ENCODE measurements at places on chromosomes 4 and X.

GRCh38 chr4:36712013-36712412 is 430.6 kb downstream of the DTHD1 start:
- DNase-seq = peak; percentile 8

DNA sequence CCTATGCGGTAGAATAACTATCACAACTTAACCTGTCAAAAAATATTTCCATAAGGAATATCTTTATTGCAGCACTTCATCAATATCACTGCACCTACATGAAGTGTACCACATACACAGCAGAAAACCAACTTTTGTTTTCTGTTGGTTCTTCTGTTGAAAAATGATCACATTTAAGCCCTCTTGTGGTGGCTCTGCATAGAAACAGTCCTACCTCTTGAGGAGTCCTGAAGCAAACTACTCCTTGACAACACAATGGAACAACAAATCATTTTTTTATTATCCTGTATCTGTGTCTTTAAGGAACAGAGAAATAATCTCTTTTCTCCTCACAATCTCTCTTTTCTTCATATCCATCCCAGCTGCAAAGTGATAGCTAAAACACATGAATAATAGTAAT is 39.8 kb upstream of the ATOH1 start:
- DNase-seq = peak; percentile 16

- no peak for DNase-seq
Observed at GRCh38 chrX:5490786-5491563, 737.7 kb downstream of the NLGN4X start.

DNA sequence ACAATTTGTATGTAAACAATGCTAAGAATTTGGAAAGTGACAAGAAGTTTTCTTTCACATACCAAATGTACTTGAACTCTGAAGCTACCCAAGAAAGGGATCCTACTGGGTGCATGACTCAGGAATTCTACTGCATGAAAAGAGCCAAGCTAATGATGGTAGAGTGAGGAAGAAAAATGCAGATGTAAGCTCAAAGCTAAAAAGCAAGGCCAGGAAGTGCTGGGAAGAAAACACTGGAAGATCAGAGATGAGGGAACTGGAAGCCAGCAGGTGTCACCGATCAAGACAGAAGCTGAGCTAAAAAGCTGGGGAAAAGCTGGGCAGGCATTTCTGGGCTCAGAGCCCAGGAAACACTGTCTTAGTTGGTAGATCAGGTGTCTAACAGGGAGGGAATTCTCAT is 449.1 kb downstream of the NKX6-1 start:
- DNase-seq = no peak

DNA sequence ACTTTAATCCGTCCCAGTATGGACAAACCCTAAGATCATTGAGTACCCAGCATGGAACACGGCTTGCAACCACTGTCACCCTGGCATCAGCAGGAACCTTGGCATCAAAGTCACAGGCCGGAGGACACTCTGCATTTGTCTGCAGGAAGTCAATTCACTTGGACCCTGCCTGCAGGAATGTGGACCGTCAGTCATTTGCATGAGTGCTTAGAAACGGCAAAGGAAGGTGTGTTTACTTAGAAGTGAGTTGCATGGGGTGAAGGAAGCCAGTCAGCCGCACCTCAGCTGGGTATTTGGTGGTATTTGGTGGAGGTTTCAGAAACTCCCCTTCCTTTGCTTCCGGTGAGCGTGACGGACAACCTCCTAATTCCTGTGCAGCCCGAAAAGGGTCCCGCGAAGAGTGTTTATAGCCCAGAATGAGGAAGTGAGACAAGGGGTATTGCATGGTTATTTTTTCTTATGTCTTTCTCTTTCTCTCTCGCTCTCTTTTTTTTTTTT is 15.5 kb downstream of the P2RY8 start:
- no peak for DNase-seq

DNA sequence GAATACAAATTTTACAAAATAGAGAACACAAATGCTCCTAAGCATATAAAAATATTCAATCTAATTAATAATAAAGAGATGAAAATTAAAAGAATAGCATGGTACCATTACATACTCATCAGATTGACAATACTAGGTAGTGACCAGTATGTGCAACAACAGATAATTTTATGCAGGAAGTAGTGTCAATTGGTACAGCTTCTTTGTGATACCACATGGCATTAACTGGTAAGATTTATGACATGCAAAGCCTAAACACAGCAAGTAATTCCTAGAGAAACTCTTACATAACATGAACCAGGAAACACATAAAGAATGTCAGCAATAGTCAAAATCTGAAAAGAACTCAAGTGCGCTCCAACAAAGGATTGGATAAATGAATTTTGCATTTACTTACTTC is 26.3 kb downstream of the CXCL2 start:
- no peak for DNase-seq

Measured in RWPE1 (cell line).